ENCODE measurements at places on chromosomes 2 and 18.

GRCh38 chr2:181304011-181304844 lies 153.0 kb upstream of the ITGA4 start:
- DNase-seq = peak; percentile 37

DNA sequence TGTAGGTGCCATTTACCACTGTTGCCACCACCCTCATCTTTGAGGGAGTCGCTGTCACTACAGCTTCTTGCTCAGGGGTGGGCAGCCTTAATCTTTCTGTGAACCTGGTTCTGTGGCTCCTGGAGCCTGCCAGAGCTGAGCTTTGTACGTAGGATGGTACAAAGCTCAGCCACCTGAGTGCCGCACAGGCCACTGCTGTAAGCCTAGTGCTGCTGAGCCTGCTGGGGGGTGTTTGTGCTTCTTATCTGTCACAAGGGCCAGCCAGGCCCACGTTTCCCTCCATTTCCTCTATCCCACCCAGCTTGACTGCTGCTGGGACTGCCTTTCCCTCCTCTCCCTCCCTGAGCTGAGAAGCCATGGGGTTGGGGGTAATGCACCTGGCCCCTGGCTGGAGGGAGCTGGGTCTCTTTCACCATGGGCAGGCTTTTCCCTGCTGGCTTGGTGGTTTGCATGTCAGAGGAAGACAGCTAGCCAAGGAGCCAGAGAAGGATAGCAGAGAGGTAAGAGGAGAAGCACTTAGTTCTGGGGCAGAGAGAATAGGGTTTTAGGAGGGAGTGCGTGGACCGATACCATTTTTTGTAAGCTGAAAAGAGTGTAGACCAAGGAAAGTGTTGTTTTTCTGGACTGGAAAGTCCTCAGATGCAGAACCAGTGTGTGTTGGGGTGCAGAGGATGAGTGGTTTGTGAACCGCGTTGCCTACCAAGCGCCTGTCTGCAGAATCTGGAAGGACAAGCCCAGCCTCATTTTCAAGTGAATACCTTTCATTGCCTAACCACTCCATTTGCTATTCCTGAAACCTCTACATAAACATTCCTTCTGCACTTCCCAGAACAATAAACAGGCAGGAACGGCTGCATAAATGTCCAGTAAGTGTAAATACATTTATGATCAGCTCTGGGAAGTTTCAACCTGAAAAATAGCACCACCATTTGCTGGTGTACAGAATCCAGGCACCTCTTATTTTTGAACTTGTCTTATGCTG lies 45.1 kb upstream of the FHL2 start:
- no peak for DNase-seq

GRCh38 chr18:55264108-55264507 lies 304.8 kb upstream of the CCDC68 start:
- DNase-seq = no peak

DNA sequence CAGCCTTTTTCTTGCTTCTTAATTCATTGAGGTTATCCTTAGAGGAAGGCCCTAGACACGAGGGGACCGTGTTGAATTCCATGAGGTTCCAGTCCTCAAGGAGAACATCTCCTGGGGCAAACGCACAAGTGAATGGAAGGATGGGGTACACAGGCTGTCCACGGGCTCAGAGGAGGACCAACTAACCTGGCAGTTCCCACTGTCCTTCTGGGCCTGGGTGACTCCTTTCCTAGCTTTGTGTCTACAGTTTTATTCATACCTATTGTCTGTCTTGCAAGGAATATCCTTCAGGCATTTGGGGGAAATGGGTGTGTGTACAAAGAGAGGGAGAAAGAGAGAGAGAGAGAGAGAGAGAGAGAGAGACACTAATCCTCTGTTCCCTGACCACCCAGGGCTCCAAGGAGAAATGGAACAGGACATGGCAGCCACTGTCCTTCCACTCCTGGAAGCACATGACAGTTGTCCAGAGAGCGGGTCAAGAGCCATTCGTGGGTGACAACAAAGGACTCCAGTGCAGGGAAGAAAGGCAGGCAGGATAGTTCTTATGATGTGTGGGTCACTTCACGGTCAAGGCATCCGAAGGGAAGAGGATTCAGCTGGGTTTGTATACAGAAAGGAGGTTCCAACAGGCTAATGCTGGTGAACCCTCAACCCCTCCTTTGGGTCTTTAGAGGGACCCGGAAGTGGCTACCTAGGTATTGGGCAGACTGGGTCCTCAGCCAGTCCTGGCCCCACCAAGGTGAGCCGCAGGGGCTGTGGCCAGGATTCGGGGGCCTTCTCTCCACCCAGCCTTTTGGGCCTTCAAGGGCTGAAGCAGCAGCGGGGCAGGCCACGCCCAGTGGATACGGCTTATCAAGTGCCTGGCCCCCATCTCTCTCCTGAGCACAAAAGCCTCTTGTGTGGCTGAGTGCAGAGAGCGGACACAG lies 150.6 kb downstream of the MYCN start:
- no peak for DNase-seq

DNA sequence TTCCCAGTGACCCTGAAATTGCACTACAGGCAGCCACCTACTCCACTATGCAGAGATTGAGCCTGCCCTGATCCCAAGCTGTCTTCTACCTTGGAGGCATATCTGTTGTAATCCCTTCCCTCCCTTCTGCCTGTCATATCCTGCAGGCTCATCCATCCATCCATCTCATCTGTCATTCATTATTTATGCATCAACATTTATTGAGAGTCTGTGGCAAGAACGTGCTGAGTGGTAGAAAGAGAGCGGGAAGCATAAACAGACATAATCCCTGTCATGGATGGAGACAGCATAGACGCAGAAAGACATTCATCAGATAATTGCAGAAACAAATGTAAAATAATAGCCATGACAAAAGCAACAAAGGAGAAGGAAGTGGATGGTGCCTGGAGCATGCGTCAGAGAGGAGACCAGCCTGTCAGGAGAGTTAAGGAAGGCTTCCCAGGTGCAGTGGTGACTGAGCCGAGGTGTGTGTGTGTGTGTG lies 110.7 kb upstream of the STPG4 start:
- DNase-seq = no peak

- DNase-seq = no peak
Measured at GRCh38 chr2:120791962-120792297, 56.3 kb downstream of the GLI2 start.

DNA sequence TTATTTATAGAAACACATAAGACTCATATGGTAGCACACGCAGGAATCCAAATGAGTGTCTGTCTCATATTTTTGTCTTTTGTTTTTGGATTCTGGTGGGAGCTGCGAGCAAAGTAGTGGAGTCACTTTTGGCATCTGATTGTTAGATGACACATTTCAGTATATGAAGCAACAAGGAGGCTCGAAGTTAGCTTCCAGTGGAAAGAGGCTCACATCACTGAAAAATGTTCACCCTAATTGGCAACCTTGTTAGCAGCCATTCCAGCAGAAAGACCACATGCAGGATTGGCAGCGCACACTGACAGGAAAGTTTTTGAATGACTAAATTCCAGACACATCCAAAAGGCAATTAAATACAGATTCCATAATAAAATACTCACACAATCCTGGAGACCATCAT lies 87.4 kb downstream of the MYT1L start:
- DNase-seq = no peak

DNA sequence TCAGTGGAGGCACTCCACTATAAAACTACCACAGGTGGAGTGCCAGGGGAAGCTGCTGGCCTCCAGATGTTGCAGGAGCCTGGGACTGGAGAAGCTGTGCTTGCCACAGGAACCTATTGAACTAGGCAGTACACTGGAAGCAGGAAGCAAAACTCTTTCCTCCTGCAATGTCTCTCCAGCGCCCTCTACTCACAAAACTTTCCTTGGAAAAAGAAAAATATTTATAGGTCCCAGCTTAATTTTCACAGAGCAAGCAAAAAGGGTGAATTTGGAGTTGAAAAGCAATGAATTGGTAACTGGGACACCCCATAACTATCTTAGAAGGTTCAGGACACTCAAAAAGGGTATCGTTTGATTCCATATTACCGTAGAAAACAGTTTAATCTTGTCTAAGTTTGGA lies 33.2 kb upstream of the REEP1 start:
- DNase-seq = no peak

Data from CD4-positive, alpha-beta T cell treated with Interleukin-15 for 1 hour (primary cell).